ENCODE measurements at places on chromosomes 1 and 21.

- no peak for DNase-seq
These were observed 375.6 kb downstream of the AMY1C start for GRCh38 chr1:104125266-104125665.

DNA sequence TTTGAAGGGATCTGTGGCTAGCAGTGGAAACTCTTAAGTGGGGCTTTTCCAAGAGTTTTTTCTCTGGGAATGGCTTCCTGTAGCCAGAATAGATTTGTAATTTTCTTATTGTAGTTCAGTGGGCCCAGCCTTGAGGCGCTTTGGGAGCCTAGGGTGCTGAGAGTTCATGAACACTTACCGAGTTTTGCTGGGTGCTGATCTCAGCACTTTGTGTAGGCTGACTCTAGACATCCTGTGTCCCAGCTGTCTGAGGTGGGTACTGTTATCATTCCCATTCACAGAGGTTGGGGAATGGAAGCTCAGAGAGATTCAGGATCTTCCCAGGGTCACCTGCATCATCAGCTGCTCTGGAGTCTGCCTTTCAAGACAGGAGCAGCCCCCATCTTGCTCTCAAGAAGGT lies 7.0 kb downstream of the PPFIA4 start:
- no peak for DNase-seq

- no peak for DNase-seq
These were observed 39.8 kb downstream of the MYSM1 start for GRCh38 chr1:58660105-58660504.

GRCh38 chr1:21292984-21293536 lies 2.8 kb upstream of the ECE1 start:
- no peak for DNase-seq

DNA sequence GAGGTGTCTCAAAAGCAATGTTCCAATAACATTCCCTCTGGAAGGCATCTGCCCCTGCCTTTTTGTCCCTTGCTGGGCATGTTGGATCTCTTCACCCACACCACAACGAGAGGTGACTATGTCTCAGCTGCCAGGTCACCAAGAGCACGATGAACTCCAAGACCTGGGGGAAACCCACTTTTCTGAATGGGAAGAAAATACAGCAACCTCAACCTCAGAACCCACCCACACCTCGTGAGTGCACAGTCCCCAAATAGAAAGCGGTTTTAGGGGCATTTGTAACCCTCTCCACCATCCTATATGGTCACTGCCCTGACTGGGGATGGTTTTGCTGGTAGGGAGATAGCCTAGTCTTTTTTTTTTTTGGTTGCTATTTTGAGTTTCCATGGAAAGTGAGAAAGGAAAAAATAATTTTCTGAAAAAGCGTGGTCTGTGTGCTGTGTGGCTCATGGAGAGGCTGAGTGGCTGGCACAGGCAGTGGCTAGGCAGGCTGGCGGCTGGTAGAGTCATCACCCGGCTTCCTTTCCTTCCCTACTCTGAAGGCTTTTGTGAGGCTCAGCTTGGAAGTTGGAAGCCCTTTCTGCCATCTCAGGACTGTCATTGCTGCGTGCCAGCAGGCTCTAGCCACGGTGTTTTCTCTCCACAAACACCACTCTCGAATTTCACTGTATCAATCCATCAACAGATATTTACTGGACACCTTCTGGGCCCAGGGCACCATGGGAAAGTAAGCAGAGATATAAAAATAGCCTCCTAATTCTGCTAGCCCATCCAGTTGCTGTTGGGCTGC lies 15.8 kb downstream of the TSPAN2 start:
- no peak for DNase-seq

- no peak for DNase-seq
These were observed 185.5 kb upstream of the ZC3H12A start for GRCh38 chr1:37288900-37289299.

GRCh38 chr1:217586586-217586985 lies 44.3 kb downstream of the GPATCH2 start:
- peak; percentile 13 for DNase-seq

DNA sequence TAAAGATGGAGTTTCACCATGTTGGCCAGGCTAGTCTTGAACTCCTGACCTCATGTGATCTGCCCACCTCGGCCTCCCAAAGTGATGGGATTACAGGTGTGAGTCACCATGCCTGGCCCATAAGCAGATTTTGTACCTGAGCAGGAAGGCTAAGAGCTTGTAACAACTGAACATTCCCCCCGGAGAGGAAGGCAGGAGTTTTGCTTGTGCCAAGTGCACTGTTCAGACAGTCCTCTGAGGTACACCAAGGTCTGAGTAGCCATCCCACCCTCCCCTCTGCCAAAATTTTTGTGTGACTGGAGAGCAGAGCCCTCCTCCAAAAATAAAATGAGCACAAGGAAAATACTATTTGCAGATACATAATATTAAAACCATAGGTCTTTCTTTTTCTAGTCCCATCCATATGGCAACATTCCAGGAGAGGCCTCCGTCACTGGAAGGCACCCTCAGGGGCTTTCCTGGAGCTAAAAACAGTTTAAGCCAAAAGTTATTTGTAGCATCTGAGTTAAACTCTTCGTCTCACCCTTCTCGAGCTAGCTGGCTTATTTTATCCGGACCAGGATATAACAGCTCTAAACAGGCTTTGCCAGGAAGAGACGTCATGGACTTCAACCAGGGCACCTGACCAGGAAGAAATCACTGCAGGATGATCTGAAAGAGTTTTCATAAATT lies 27.2 kb downstream of the CAPN2 start:
- DNase-seq: no peak

DNA sequence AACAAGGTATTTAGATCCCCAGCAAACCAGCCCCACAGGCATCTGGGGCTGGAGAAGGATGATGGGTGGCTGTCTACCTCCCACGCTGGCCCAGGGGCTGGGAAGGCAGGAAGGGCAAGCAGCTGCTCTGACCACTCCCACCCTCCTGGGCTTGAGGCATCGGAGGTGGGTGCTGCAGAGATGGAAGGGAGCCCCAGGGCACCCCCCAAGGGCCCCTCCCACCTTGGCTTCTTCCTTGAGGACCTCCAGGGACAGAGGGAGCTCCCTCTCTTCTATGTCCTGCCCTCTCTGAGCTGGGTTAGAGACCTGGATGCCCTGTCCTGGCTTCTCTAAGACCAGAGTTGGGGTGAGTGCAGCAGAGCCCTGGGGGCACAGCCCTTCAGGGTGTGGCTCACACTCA lies 3.1 kb downstream of the CD52 start:
- no peak for DNase-seq

DNA sequence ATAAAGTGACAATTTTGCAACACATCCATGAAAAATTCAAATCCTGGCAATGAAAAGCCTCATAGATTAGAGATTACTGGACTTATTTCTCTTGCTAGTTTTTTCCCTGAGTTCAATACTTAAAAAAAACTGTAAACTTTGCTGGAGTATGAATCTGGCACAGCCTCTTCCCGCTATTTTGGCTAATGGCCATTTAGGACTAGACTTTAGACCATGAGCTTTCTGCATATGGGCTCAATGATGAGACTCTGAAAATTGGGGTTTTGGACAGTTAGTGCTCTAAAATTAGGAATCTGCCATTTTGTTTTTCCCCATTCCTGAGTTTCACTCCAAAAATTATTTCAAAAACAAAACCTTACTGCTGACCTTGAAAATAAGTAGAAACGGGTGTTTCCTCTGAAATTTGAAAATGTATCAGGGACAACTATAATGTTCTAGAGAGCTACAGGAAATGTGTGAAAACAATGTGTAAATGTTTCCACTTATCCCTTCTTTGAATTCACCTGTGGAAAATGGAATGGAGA lies 137.5 kb downstream of the HMCN1 start:
- DNase-seq: no peak

- no peak for DNase-seq
These were observed 290.5 kb downstream of the AJAP1 start for GRCh38 chr1:4944911-4945310.

GRCh38 chr1:93137604-93138292 lies 42.5 kb downstream of the TMED5 start:
- DNase-seq: no peak

DNA sequence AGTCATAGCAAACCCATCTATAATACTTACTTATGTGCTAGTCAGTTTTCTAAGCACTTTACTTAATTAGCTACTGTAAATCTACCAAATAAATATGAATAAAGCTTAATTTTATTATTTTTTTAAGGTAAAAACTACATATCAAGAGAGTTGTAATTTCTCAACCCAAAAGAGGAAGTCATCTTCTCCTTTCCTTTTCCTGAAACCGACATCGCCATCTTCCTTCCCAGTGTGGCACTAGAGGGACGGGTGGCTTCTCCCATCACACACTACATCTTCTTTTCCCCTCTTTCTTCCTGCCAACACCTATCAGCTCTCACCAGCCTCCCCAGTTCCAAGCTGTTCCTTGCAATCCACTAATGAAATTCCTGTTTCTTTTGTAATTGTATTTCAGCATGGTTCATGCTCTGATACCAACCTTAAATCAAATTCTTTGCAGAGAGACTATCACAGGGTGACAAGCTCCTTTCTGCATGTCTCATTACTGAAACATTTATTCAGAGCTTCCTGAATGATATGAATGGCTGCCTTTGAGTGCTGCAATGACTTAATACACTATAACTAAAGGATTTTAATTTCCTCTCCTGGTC lies 251.6 kb upstream of the FAM78B start:
- DNase-seq: no peak

DNA sequence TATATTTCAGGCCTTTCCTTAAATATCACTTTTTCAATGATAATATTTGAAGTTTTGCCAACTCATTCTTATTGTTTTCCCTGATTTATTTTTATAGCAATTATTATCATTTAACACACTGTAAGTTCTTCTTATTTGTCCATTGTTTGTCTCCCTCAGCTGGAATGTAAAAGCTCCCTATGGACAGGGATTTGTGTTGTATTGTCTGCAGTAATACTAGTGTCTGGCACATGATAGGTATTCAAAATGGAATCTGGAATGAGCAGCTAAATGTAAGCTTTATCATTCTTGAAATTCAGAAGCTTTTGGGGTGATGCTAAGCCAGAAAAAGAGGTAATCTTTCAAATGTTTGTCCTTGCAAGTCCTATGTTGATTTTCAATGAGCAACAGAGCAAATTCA lies 112.1 kb downstream of the NEGR1 start:
- no peak for DNase-seq

DNA sequence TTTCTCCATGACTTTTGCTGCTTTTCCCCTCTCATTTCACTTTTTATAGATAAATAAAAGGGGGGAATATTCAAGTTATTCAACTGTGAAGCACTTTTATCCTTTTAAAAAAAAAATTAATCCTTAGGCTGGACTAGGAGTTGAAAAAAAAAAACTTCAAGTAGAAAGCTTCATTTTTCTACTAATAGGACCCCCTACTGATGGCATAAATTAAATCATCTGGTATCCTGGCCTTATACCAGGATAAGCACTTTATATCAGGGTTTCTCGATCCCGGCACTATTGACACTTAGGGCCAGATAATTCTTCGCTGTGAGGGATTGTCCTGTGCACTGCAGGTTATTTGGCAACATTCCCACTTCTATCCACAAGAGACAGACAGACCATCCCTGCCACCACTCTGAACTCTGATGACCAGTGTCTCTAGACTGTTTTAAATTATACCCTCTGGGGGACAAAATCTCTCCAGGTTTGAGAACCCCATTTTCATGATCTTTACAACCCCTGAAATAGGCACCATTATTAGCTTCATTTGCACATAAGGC lies 17.6 kb downstream of the USP33 start:
- no peak for DNase-seq

DNA sequence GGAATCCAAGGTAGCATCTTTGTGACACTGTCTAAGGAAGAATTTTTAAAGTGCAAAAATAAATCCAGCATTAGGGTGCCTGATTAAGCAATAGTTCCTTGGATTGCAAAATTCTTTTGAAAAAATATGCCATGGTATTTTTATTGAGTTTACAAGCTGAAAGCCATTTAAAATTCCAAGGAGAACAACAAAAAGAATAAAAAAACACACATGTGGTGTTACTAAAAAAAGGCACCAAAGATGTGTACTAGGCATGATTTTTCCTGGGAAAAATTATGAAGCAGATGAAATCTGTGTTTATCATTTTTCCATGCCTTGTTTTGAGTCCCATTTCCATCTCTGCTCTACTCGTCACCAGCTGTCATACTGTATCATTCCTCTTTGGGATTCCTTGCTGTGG lies 157.0 kb upstream of the ZNHIT6 start:
- DNase-seq: peak; percentile 33

GRCh38 chr1:81220614-81221071 lies 580.1 kb upstream of the ADGRL2 start:
- no peak for DNase-seq

- peak; percentile 24 for DNase-seq
These were observed 99.6 kb upstream of the CDC42BPA start for GRCh38 chr1:227417756-227418480.

DNA sequence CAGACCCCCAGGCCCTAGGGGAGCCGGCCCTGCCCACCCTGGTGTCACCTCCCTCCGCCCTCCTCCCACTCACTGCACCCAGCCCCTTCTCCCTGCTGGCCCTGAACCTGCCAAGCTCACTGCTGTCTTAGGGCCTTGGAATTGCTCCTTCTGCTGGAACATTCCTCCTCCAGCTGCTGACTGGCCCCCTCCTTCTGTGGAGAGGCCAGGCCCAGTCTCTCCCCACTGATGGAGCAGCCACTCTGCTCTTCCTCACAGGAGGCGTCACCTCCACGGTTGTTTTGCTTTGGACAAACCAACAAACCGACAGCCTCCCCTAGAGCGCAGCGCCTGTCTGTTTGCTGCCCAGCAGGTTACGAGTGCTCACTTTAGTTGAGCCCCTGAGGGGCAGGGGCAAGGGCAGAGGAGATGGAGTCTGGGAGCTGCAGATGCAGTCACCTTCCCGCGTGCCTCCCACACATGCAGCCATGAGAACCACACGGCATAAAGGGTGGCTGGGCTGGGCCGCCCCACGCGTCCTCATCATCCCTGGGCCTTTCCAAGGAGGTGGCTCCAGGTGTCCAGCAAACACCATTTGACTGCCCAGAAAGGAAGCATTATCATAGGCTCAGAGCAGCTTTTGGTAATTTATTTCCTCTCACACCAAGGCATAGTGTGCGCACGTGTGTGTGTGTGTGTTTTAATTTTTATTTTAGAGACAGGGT lies 9.4 kb downstream of the OXCT2 start:
- no peak for DNase-seq

GRCh38 chr1:18948913-18949685 lies 7.4 kb downstream of the IFFO2 start:
- DNase-seq: peak; percentile 72

GRCh38 chr21:39715804-39716397 lies 29.1 kb upstream of the IGSF5 start:
- DNase-seq: peak; percentile 41

DNA sequence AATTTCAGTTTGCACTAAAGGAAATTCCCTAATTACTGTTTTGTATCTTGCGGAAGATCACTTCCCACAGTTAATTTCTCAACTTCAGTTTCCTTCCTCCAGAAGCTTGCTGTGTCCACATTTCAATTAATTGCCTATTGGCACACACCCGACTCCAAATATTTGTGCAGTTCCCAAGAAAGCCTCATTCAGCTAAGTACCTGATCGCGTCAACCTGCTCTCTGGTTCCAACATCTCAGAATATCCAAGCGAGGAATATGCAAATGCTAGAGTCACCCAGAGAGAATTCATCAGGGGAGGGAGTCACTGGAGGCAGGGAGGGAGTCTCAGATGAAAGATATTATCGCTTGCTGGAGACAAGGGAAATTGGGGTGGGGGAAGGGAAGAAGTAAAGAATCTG lies 351.3 kb downstream of the RRAGC start:
- DNase-seq: no peak

GRCh38 chr1:218787826-218788225 lies 385.9 kb upstream of the LYPLAL1 start:
- DNase-seq: no peak
